Central memory CD4-positive, alpha-beta T cell (primary cell): ENCODE measurements at places on chromosomes 7 and 10.
A peak's percentile ranks its signal among the peaks of the same experiment; 100 is the strongest.

DNA sequence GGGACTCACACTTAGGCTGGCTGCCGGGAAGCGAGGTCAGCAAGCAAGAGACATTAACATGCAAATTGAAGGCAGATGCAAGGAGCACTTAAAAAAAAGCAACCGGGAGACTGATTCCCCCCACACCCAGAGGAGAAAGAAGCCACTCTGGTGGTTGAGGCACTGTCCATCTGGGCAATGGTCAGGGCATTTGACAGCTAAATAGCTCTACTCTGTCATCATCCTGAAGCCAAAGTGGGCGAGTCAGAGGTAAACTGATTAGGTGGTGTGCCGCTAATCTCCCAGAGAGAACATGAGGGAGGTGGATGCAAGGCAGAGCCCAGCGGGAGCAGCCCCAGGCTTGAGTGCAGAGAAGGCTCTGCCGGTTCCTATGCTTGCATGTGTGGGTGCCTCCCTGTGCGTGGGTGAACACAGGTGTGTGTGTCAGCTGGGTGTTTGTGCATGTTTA is 100.6 kb downstream of the PLXNA4 start:
- DNase-seq = no peak

DNA sequence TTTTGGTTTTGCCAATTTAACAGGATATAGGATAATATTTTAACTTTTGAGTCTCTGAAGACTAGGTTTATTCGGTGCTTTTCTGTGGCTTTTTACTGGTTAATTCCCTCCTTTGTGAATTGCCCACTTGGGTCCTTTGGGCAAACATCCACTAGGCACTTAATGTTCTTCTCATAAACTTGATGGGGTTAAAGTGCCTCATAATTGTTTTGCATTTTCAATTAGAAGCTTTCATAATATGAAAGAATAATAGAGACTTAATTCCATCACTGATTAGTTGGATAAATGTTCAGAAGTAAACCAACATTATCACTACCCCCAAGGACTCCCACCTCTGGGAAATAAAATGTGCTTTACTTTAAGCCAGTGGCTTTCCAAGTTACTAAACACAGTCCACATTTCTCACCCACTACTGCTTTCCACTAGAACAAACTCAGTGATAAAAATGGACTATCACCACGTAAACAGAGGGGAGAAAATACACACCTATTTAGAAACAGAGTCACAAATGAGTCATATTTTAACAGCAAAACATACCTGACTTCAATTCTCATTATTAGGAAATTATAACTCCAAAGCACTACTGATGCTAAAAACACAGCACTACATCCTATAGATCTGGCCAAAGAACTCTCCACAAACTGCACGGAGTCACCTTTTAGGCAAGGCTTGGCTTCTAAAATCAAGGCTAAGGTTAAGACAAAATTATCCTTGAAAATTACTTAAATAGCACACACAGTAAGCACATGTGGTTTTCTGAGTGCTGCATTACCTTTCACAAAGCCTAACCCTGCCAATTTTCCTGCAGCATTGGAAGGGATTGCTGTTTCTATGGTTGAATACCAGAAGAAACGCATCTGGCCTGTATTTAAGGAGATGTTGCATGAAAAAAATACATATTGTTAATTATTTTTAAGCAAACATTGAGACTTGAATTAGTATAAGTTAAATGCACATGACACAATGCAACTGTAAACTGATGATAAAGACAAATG is 41.2 kb downstream of the PARD3 start:
- DNase-seq = no peak

- no peak for DNase-seq
Measured at GRCh38 chr7:80637454-80637853, 988 bp upstream of the CD36 start.

DNA sequence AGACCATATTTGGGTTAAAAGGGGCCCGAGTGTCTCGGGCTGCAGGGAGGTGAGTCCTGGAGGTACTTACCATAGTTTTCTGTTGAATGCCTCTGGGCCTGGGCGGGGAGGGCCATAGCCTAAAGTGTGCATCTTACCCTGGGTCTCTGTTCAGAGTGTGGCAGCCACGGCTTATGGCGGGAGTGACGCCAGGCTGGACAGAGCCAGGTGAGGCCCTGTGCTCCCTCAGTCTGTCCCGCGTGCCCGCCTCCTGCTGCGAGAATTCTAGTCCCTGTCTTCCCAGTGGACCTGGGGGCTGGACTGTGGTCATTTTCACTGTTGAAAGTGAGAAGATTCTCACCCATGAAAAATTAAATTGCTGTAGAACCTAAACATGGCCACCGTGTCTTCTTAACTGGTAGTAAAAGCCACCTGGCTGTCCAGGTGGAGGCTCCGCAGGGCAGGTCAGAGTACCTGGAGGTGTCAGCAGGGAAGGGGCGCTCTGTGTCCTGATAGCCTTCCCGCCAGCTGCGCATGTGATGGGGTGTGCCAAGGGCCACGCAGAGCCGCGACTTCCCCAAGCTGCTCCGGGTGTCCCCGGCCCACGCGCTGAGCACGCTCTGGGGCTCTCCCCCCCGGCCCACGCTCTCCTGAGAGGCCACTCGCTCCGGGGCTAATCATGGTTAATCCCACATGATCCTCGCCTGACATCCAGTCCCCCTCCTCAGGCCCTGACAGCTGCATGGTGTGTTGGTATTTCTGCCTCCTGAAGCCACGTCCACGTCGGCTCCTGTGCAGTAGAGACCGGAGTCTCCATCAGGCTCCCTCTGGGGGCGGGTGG is 20.3 kb downstream of the INPP5A start:
- DNase-seq = no peak

DNA sequence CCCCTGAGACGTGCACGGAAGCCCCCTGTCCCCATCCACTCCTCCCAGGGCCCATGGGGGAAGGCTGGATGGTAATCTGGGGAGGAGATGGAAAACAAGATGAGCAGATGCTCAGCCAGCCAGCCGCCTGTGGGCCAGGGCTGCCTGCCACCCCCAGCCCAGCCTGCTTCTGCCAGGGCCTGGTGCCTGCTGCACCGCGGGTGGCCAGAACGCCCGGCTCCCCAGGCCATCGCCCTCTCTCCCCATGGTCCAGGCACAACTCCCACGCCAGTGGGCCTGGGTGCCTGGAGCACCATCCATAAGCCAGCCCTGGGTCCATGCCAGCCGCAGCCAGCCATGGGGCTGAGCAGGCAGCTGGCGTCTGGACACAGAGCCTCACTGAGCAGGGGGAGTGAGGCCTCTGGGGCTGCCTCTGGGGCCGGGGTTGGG is 57.2 kb upstream of the ELN start:
- no peak for DNase-seq

DNA sequence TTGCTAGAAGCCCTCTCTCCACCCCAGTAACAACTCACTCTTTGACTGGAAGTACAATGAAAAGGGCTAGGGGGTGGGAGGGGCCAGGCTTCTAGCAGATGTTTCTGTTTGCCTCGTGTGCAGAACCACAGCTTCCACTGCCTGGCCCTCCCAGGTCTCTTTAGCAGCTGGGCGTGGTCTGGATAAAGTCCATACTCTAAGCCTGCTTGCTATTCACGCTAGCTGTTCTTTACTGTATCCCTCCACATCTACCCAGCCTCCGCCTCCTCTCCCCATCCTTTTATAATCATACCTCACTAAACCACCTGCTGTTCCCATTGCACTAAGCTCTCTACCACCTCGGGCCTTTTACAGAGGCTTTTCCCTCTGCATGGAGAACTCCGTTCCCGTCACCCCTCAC is 288.8 kb downstream of the CAMK1D start:
- no peak for DNase-seq

DNA sequence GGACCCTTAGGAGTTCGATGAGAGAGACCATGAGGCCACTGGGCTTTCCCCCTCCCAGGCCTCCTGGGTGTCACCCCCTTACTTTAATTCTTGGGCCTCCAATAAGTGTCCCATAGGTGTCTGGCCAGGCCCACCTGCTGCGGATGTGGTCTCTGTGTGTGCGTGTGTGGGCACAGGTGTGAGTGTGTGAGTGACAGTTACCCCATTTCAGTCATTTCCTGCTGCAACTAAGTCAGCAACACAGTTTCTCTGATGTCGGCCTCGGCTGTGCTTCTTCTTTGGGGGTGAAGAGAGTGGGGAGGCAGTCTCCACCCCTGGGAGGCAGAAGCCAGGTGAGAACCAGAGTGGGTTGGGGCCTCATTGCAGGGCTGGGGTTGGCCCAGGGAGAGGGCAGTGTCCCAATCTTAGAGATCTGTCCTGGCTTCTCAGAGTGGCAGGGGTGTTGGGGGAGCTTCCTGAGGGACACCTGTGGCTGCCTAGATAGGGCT is 1.5 kb downstream of the PVRIG start:
- peak; percentile 91 for DNase-seq

GRCh38 chr10:100482834-100483185 is 20.0 kb downstream of the WNT8B start:
- DNase-seq = no peak

DNA sequence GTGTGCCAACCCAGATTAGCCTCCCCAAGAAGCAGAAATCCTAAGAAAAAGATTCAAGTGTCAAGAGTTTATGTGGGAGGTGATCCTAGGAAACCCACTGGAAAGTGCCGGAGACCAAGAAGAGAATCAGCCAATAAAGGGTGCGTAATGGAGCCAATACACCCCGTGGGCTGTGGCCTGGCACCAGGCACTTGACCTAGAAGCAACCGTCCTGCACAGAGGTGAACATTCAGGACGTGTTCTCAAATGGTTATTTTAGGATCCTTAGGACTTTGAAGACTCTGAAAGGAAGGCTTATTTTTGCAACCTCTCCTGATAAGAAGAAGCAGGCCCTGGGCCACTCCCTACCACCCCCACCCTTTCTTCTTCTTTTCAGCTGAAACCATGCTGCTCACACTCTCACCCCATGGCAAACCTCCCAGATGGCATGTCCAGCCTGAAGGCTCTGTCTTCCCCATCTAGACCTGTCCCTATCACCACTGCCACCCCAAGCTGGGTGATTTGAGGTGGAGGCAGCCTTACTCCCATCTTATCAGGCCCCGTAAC is 46.6 kb downstream of the VSTM4 start:
- no peak for DNase-seq
